ENCODE measurements at places on chromosomes 1 and 21.

- no peak for DNase-seq
Observed at GRCh38 chr1:156204686-156205085, 8.1 kb upstream of the PMF1 start.

GRCh38 chr1:46370214-46370633, 23.9 kb upstream of the FAAH start:
- no peak for DNase-seq

DNA sequence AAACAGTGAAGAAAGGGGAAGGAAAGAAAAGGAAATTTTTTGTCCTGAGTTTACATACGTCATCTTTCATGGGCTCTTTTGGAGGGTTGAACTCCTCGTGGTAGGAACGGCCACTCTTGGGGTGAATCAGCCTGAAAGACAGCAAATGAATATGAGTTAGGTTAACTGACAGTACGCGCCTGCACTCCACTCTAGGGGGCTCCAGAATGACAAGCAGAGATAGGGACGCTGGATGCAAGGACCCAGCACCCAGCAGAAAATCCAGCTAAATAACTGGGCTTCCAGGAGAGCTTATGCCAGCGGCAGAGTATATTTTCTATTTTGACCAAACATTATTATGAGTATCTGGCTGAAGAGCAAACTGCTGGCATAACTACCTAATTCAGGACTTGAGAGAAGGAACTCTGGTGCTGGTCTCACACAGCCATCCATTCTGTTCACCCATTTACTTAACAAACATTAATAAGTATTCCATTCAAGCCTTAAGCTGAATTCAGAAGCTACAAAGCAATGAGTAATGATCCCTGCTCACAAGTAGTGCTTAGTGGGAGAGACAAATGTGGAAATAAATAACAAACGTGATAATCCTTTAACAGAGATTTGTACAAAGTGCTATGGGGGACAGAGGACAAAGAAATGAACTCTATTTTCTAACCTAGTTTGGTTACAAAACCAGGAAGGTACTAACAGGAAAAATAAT, 22.1 kb downstream of the AK2 start:
- DNase-seq: no peak

GRCh38 chr1:102858695-102859094, 249.6 kb downstream of the COL11A1 start:
- DNase-seq: no peak

GRCh38 chr1:33387625-33388024, 43.3 kb downstream of the PHC2 start:
- no peak for DNase-seq

GRCh38 chr1:114122941-114123618, 30.6 kb downstream of the SYT6 start:
- no peak for DNase-seq

GRCh38 chr1:92194511-92194910, 23.2 kb upstream of the C1orf146 start:
- DNase-seq: no peak

DNA sequence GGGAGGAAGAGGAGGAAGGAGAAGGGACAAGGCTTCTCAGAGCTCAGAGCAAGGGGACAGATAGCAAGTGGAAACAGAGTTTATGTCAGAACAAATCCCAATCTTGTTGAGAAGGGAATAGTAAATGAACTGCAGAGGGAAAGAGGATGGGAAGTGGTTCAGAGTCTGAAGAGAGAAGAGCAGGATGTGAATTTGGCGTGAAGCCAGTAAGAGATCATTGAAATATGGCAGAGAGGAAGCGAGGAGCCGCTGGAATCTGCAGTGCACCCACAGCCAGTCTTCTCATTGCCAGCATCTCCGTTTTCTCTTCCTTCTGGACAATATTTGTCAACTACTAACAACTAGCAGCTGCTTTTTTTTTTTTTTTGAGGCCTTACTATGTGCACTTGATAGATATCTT, 19.1 kb downstream of the OLFML3 start:
- no peak for DNase-seq

- no peak for DNase-seq
Observed at GRCh38 chr1:22124592-22125229, 18.2 kb downstream of the WNT4 start.

- no peak for DNase-seq
Observed at GRCh38 chr21:44269090-44269489, 7.4 kb upstream of the DNMT3L start.

- DNase-seq: no peak
Observed at GRCh38 chr1:113479713-113480676, 89.7 kb downstream of the MAGI3 start.

- no peak for DNase-seq
Observed at GRCh38 chr1:236980673-236981072, 23.6 kb downstream of the MT1HL1 start.

DNA sequence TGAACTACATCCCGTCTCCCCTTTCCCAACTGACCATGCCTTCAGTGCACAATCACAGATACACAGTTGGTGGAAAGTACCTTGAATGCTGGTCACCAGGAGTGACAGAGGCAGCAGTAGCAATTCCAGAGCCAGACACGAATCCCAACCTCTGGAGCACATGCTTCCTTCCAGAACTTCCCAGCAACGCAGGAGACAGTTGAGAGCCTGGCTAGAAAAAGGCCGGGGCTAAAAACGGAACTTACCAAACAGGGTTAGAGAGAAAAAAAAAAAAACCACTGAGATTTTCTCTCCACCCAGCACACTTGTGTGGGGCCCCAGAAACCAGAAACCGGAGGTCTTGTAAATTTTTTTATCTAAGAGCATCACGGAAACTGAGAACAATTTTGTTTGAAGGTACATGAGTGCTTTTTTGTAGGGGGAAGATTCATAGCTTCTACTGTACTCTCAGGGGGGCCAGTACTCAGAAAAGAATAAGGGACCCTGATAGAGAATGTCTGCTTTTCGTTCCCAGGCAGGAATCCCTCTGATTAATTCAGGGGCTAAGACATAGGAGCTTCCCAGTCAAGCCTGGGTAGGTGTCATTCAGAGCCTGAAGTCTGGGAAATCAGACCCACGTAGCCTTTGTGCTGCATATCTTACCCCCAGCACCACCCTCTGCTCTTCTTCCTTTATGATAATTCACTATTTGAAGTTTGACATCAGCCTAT, at the start of gene CD48:
Gene CD48 (minus strand): TSS at position 221 of the 710 bp plus-strand sequence. CDS start 59 bp downstream, at position 162.
- no peak for DNase-seq

GRCh38 chr21:27026501-27026900, 59.6 kb upstream of the ADAMTS5 start:
- no peak for DNase-seq

DNA sequence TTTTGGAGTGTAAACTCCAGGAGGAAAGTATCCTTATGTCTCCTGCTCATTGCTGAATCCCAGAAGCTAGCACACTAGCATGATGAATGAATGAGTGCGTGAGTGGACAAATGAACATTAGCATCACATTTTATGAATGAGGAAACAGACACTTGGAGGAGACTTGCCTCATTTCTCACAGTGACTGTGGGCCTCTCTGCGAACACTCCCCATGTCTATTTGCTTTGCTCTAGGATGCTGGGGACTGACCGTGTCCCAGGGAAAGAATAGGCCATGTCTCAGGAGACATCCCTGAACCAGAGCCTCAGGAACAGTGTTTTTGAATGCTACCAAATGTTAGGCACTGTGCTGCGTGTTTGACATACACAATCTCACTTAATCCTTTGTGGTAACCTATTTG, 140.9 kb downstream of the OMA1 start:
- DNase-seq: no peak

- DNase-seq: no peak
Observed at GRCh38 chr1:18955441-18956192, 859 bp downstream of the IFFO2 start.

GRCh38 chr1:184757406-184757805, 2.7 kb upstream of the EDEM3 start:
- DNase-seq: no peak

- DNase-seq: no peak
Observed at GRCh38 chr1:207244409-207244801, 77.1 kb upstream of the CD55 start.

DNA sequence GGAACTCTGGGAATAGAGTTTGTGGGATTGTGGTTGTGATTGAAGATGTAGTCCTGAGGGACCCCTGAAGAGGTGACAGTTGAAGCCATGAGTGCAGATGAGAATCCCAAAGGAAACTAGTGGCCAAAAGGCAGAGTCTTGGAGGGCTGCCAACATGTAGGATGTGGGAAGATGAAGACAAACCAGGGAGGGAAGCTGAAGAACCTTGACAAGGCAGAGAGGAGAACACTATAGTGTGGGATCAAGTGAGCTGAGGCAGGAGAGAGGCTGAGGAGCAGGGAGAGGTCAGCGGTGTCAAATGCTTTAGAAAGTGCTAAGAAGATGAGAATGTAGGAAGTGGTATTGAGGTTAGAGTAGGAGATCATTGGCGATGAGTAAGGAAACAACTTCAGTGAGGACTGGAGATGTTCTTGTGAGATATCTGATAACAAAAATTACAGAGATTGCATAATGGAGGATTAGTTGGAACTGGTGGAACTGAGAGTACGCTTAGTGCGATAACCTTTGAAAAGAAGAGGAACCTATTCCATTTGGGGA, 88.5 kb upstream of the VCAM1 start:
- DNase-seq: no peak

DNA sequence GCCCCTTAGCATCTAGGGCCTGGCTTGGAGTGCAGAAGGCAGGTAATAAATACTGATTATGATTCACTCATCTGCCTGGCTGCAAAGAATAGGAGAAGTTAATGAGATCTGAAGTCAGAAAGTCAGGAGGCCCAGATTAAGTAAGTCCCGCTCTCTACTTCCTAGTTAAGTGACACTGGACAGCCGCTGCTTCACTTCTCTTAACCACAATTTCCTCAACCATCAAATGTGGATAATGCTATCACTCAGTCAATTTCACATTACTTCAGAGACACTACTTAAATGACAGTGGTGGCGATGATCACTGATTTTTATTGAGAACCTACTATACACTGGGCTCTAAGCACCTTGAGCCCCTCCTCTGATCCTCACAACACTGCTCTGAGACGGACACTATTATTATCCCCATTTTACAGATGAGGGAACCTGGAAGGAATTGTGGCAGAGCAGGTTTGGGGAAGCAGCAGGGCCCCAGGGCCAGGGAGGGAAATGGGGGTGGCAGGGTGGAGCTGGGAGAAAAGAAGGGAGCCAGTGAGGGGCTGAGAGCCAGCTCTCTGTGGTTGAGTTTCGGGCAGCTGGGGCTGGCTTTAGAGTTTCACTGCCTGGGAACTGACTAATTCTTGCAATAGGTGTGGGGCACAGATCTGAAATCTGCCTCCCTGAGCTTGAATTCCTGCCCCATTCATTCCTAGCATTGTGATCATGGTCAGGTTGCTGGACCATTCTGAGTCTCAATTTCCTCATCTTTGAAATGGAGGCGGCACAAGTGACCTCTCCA, 2.4 kb upstream of the E2F2 start:
- no peak for DNase-seq

GRCh38 chr1:162145966-162146696, 76.6 kb downstream of the NOS1AP start:
- no peak for DNase-seq

- DNase-seq: no peak
Observed at GRCh38 chr1:201736707-201737320, 92.1 kb upstream of the IPO9 start.

- no peak for DNase-seq
Observed at GRCh38 chr1:84330125-84330984, 28.8 kb downstream of the SAMD13 start.

- no peak for DNase-seq
Observed at GRCh38 chr1:23931491-23931880, 18.3 kb upstream of the CNR2 start.

DNA sequence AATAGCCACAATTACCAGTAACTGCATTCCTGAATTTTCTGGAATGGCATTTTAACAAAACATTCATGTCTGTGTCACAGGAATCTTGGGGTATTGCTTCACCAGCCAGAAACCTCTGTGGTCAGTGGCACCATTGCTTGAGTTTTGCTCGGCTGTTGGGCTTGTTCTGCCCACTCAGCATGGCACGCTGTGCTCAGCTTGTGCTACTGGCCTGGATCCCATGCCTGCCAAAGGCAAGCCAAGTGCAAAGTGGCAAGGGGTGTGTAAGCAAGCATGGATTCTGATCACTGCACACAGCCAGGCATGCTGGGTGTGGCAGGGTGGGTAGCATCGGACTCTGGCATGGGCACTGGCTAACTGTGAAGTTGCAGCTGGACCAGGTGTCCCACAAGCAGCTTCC, 1150.9 kb downstream of the MRPL39 start:
- DNase-seq: no peak

- peak; percentile 39 for DNase-seq
Observed at GRCh38 chr1:233019778-233020325, 69.4 kb downstream of the NTPCR start.

DNA sequence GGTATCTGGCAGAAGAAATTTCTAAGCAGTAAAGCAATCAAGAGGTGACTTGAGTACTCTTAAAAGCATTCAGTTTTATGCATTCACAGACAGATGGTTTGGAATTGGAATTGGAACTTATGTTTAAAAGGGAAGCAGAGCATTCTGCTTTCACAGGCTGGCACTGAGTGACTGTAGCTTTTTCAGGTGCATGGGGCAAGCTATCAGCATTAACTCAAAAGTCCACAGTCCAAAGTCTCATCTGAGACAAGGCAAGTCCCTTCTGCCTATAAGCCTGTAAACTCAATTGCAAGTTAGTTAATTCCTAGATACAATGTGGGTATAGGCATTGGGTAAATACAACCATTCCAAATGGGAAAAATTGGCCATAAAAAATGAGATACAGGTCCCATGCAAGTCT, 1620.3 kb downstream of the MRPL39 start:
- DNase-seq: no peak

DNA sequence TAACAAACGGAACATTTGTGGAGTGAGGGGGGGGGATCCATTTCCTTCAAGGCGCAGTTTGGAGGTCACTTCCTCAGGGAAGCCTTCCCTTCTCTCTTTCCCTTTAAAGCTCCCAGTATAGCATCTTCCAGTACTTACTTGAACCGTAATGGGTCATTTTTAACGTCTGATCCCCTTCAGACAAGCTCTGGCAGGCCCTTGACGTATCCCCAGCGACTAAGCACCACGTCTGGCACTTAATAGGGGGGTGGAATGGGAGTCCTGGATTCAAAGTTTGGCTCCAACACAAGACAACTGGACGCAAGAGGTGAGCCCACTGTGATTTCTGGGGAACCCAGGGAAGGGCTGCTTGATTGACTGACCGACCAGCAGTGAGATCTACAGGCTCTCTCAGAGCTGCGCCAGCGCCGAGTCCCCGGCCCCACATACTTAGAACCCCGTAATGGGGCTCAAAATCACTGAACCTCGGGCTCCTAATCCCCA, 441 bp downstream of the YARS1 start:
- DNase-seq: no peak

GRCh38 chr21:14825514-14825974, 239.3 kb downstream of the NRIP1 start:
- no peak for DNase-seq

- no peak for DNase-seq
Observed at GRCh38 chr1:201424146-201424545, 2.6 kb upstream of the TNNI1 start.
